ENCODE measurements at places on chromosomes 16 and 17. TPM values are rescaled to one million over a fixed set of nuclear protein-coding genes. Genes with fewer than 3 reads are reported as not detected.

Gene SMPD3
- total RNA-seq: 0.07 TPM

Gene QPRT
- total RNA-seq: 19.5 TPM

GRCh38 chr17:71251951-71252350 lies 868.9 kb upstream of the SOX9 start:
- peaks cover 12% of the 10 kb centered on the region for H3K4me1 ChIP-seq
- no peak overlapping the region for H3K27ac ChIP-seq
- no peak for DNase-seq

DNA sequence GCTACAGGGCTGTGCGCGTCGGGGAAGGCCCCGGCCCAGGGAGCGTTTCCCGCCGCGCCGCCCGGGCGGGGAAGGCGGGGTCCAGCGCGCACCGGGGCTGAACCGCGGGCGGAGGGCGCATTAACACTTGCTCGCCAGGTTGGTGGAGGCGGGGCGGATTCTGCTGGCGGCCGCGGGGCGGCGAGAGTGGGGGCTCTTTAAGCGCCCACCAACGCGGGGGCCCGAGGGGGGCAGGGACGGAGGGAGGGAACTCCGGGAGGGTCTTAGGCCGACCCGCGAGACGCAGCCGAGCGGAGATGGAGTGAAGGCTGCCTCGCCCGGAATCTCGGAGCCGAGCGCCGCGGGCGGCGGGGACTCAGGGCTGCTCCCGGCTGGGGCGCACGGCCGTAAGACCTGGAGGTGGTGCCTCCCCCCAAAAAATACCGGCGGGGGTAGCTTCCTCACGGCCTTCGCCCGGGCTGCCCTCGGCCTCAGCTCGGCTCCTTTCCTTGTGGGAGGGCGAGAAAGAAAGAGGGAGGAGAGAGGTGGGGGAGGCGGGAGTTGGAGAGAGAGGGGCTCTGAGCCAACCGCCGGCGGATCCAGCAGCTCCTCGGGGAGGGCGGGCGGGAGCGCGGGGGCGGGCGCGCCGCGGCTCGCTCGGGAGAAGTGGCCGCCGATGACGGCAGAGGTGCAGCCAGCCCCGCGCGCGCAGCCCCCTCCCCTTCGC lies 415 bp upstream of the FOXF1 start:
- peaks cover 22% of the 10 kb centered on the region for H3K4me1 ChIP-seq
- no peak for DNase-seq
- peaks cover 2% of the 10 kb centered on the region for H3K36me3 ChIP-seq
- H3K27ac ChIP-seq: no peak overlapping the region

GRCh38 chr16:22861580-22861979 lies 47.6 kb downstream of the HS3ST2 start:
- no peaks in the 10 kb centered on the region for H3K36me3 ChIP-seq
- H3K4me1 ChIP-seq: no peaks in the 10 kb centered on the region
- H3K27me3 ChIP-seq: peaks cover 5% of the 10 kb centered on the region
- H3K27ac ChIP-seq: no peak overlapping the region

Gene ARHGAP44
- total RNA-seq: 6.6 TPM

DNA sequence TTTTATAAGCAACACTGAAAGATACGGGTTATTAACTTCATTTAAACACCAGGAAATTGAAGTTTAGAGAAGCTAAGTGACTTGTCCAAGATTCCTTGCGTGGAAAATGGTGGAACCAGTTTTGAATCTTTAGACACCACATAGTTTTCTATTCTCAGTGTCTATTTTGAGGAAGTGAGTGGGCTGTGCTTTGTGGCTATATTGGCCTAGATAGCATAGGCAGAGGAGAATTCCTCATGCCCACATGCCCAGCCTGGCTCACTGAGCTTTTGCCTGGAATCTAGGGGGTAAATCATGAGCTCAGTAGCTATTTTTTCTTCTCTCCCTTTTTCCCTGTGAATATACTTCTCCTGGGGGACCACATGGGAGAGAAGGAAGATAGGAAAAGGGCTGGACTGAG lies 431.3 kb downstream of the HS3ST3B1 start:
- peaks cover 22% of the 10 kb centered on the region for H3K4me1 ChIP-seq
- H3K36me3 ChIP-seq: no peaks in the 10 kb centered on the region
- DNase-seq: no peak
- H3K27me3 ChIP-seq: no peaks in the 10 kb centered on the region
- H3K27ac ChIP-seq: no peak overlapping the region
- H3K4me3 ChIP-seq: no peak overlapping the region
